ENCODE measurements at places on chromosomes 12 and 14.

DNA sequence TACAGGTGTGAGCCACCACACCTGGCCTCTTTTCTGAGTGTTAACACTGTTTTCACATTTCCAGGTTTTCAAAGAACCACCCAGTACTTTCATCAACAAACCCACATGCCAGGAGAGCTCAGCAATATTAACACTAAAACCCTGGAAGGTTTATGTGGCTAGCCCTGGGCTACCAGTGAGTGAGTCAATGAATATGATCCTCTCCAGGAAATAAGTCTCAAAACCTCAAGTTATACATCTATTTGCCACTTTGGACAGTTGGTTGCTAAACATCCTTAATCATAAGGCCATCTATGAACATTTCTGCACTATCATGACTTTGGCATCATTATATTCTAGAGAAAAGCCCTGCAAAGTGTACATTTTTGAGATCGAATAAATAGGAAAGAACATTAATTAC, 6.3 kb upstream of the CDKL1 start:
- no peak for DNase-seq

- no peak for DNase-seq
Observed at GRCh38 chr14:100416081-100416680, 93.0 kb downstream of the SLC25A47 start.

GRCh38 chr12:12466157-12466556, 96.5 kb downstream of the DUSP16 start:
- DNase-seq: peak; percentile 63

GRCh38 chr14:66603945-66604344, 96.0 kb downstream of the GPHN start:
- DNase-seq: no peak

GRCh38 chr12:121776190-121777098, 17.0 kb downstream of the RHOF start:
- DNase-seq: peak; percentile 78

DNA sequence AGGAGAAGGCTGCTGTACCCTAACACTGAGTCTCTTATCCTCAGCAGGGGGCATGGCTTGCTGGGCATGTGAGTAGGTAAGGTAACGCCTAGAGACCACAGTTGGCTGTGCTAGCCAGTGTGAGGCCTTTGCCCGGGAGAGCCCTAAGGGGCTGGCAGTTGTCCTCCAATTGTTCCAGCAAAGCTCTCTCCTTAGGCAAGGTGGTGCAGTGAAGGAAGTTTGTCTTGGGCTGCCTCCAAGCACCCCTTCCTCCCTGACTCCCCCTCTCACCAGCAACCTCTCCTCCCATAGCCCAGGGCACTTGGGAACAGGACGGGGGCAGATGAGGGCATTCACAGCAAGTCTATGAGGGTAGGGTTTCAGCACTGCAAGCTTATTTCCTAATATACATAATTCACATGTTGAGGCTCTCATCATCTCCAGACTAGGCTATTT, 23.0 kb downstream of the LACRT start:
- DNase-seq: no peak

DNA sequence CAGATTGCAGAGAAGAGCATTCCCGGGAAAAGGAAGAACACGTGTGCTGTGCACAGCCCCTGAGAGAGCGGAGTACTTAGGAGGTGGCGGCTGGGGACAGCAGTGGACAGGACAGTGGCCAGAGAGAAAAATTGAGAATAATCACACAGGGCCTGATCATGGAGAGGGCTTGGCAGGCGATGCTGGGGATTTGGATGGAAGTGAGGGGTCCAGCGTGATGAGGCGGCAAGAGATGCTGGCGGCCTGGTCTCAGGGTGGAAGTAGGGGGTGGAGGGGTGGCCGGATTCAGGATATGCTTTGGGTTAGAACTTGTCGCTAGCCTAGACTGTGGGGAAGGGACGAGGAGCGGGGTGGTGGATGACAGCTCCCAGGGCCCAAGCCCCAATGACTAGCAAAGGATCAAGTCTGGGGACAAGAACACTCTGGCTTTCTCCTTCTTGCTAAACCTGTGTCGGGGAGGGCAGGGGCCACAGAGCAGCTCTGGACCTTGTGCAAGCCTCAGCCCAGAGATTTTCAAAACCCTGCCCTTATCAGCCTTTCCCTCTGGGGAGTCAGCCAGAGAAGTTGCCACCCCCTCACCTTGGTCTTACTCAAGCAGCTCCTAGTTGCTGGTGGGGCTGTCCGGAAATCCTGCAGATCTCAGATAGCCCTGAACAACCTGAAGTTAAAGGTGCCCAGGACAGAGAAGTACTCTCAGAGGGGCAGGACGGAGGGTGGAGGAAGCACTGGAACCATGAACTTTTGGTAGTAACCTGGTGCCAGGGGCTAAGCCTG, 1.3 kb downstream of the HVCN1 start:
- DNase-seq: no peak

- DNase-seq: no peak
Observed at GRCh38 chr12:109967383-109968031, 28.7 kb downstream of the GIT2 start.

GRCh38 chr12:82873309-82873708, 186.6 kb downstream of the TMTC2 start:
- no peak for DNase-seq

GRCh38 chr12:118649765-118650585, 273.6 kb downstream of the SUDS3 start:
- no peak for DNase-seq

GRCh38 chr12:62711631-62712241, 223.2 kb downstream of the PPM1H start:
- DNase-seq: no peak

GRCh38 chr12:130615861-130616345, 100.2 kb downstream of the RIMBP2 start:
- DNase-seq: no peak

DNA sequence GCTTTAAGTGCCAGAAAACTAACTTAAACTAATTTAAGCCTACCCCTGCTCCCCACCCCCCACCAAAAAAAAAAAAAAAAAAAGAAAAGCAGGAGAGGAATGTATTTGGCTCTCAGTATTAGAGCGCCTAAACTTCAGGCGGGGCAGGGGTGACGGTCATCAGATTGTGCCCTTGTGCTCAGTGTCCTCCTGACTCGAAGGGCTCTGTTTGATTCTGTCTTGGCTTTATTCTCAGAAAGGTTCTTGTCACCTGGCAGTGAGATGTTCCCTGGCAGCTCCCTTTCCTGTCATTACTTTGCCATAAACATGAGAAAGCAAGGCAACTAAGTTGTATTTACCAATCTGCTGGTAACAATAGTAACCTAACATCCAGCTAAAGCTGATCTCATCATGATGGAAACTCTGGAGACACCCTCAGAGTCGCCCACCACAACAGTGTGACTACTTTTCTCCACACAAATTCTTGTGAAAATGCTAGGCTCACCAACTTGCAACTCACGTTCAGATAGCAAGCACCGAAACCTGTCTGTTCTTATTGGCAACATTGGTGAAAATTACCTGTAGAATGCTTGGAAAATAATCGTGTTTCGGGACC, 39.0 kb upstream of the WNK1 start:
- DNase-seq: no peak

DNA sequence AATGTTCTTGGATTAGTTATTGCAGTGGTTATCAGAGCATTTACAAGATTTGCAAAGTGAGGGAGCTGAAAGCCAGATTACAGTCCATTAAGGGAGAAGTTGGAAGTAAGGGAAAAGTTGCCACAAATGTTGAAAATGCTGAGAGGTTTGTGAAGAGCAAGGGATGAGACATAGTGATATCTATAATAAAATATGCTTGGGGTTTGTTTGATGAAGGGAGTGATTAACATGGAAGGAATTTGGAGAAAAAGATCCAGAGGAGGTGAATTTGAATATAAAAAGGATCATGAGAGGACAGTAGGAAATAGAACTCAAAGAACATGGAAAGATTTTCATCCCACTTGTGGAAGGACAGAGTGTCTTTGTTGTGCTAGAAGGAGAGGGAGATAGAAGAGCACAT, 19.3 kb upstream of the CCER1 start:
- no peak for DNase-seq

DNA sequence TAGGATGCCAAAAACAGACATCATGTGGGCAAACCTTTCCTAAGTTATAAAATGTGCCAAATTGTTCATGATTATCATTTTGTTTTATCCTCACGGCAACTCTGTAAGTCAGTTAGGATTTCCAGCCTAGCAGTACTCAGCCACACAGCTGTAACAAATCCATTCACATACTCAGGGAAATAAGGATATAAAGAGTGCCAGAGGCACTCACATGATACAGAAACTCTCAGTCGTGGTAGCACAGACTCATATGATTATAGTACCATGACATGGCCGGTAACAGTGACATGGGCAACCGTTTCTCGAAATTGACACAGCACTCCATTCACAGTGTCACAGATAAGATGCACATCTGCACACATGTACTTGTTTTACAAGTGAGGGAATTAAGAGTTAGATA, 344.2 kb downstream of the LRIG3 start:
- DNase-seq: no peak

DNA sequence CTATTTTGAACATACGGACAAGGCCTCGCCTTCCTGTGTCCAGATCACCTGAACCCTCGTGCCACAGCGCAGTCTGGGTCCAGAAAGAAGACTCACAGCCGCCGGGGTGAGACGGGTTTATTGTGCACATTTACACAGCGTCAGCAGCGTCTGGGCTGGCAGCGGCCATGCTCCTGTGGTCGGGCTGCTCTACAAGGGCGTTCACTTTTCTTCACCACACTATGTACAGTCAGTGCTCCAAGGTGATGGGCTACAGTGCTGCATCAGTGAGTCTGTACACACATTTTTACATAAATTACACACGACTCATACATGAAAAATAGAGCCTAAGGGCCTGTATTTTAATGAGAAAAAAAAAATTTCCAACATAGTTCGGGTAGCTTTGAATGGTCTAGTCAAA, 18.0 kb downstream of the ZFYVE21 start:
- DNase-seq: no peak

- DNase-seq: no peak
Observed at GRCh38 chr12:52988898-52989297, 17.4 kb upstream of the EIF4B start.

DNA sequence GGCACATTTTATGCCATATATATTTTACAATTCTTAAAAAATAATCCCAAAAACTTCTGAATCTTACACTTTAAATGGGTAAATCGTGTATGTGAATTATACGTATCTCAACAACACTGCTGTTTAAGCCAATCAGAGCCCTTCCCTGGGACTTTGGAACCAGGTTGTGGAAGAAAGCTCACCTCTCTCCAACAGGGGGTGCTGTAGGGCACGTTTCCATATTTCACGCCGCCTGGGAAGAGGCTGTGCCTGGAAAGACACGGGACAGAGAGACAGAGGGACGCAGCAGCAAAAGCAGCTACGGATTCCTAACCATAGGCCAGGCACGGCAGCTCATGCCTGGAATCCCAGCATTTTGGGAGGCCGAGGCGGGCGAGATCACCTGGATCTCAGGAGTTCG, 29.4 kb upstream of the FBRSL1 start:
- no peak for DNase-seq

DNA sequence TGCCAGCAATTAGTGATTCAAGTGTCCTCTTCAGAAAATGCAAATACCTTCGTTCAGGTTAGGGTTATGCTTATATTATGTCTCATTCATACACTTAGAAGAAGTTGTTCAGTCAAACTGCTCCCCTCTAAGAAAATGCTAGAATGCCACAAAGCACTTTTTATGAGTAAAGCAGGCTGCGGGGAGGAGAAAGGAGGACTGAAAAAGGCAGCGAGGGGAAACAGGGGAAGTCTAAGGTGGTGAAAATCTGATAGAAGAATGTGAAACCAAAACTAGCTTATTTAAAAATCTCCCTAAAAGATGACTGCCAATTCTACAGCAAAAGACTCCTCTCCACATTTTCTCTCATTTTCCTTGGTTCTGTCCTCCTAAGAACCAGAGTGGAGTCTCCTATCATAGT, 70.1 kb downstream of the PRKD1 start:
- no peak for DNase-seq

- DNase-seq: peak; percentile 66
Observed at GRCh38 chr14:92651106-92651757, 97.2 kb downstream of the LGMN start.

- DNase-seq: no peak
Observed at GRCh38 chr12:82474798-82475184, 116.5 kb downstream of the METTL25 start.

DNA sequence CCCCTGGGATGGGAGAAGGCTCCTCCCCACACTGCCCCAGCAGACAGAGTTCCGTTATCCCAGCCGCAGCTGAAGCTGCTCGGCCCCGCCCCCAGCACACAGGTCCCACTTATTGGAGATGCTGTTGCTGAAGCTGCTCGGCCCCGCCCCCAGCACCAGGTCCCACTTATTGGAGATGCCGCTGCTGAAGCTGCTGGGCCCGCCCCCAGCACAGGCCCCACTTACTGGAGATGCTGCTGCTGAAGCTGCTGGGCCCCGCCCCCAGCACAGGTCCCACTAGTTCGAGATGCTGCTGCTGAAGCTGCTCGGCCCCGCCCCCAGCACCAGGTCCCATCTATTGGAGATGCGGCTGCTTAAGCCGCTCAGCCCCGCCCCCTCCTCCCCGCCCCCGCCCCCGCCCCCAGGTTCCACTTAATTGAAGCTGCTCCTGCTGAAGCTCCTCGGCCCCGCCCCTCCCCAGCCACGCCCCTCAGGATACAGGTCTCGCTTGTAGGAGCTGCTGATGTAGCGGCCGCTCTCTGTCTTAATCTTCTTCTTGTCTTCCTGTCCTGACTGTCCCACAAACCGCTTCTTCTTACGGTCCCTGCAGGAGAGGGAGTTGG, 12.0 kb downstream of the CFAP73 start:
- DNase-seq: no peak

GRCh38 chr14:38505221-38505972, 249.5 kb upstream of the CLEC14A start:
- no peak for DNase-seq

DNA sequence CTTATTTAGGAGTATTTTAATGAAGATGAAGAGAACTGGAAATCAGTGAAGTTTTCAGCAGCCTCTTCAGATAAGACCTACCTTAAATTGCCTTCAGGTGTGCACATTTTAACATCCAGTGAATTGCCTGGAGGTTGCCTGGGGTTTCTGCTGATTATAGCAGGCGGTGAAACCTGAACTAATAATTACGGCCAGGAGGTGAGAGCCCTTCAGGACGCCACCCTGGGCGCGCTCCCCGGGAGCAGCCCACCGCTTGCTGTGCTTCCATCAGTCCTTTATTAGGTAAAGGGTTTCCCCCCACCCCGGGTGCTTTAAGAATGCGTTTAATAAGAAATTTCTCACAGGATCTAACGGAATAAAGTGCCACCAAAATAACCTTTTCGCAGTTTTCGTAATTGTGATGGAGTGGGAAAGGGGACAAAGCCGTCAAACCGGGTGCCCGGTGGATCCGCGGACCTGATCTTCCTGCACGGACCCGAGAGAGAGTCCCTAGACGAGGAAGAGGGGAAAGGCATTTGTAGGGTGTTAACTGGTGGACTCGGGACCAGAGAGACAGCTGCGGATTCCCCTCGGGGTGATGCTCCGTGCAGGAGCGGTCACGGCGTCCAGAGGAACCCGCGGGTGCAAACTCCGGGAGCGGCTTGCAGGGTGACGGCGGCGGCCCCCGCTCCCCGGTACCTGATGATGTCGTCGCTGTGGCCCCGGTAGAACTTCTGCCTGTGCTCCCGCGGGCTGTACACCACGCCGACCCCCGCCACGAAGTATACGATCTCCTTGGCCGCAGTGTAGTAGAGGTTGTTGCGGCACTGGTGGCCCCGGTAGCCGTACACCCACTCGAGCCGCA, 902 bp downstream of the EML5 start:
- no peak for DNase-seq

GRCh38 chr14:98822917-98823316, 449.1 kb downstream of the BCL11B start:
- no peak for DNase-seq
